ENCODE measurements at places on chromosomes 1 and 21.

DNA sequence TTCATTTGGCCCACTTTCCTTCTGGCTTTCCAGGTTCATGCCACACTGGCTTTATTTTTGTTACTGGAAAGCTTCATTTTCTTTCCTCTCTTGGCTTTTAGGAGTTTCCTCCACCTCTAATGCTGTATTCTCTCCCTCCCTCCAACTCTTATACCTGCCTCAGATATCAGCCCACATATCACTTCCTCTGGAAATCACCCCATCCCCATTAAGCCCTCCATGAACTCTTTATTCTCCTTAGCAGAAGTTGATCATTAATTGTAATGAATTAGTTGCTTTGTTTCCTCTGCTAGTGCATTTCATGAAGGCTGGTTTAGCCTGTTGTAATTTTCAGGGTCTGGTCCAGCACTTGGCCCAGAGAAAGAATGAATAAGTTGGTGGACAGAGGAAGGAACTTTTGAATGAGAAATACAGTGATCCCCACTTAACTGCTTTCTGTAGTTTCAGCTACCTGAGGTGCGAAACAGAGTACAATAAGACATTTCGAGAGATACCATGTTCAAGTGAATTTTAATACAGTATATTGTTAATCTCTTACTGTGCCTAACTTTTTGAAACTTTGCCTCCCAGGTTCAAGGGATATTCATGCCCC is 1.7 kb downstream of the SOAT1 start:
- DNase-seq = no peak

- no peak for DNase-seq
These were observed 103.5 kb downstream of the NPHP4 start for GRCh38 chr1:5888606-5889211.

GRCh38 chr1:224791362-224791941 is 138.0 kb upstream of the DNAH14 start:
- no peak for DNase-seq

GRCh38 chr1:21774835-21775549 is 8.0 kb downstream of the USP48 start:
- no peak for DNase-seq

GRCh38 chr1:156310962-156311361 is 11.9 kb upstream of the VHLL start:
- peak; percentile 14 for DNase-seq

GRCh38 chr1:9594471-9595155 is 5.9 kb downstream of the TMEM201 start:
- no peak for DNase-seq
